ENCODE measurements at places on chromosomes 1 and 21.

GRCh38 chr1:39391691-39392679, 99.5 kb upstream of the BMP8A start:
- DNase-seq = no peak

DNA sequence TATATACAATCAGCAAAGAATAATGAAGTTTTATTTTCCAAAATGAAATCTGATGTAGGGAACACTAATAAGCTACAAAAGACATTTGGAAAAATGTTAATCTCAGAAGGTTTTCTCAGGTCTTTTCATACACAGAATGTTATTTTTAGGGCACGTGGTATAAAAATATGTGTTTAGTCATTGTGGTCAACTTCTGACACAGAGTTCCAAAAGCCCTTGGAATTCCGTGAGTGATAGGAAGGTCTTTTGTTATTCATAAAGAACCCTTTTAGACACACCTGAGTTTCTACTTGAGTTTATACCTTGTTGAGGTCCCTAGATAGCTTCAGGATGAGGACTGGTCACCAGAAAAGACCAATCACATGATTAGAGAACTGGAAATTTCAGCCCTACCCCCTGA, 277.6 kb upstream of the NCAM2 start:
- DNase-seq = no peak

DNA sequence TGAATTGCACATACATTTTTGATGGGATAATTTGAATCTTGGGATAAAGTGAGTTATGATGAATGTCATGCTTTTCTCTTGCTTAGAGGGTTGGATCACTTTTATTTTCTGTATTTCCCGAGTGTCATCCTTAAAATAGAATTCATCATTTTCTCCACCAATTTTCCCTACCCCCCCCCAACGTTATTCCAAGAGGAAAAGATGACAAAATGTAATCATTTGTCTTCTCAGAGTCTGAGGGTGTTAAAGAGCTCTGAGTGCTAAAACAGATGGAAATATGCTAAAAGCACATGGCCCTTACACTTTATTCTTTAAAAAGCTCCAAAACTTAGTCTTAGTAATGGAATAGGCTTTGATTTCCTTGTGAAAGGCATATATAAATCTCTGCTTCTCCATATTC, 81.4 kb downstream of the CHRM3 start:
- no peak for DNase-seq

DNA sequence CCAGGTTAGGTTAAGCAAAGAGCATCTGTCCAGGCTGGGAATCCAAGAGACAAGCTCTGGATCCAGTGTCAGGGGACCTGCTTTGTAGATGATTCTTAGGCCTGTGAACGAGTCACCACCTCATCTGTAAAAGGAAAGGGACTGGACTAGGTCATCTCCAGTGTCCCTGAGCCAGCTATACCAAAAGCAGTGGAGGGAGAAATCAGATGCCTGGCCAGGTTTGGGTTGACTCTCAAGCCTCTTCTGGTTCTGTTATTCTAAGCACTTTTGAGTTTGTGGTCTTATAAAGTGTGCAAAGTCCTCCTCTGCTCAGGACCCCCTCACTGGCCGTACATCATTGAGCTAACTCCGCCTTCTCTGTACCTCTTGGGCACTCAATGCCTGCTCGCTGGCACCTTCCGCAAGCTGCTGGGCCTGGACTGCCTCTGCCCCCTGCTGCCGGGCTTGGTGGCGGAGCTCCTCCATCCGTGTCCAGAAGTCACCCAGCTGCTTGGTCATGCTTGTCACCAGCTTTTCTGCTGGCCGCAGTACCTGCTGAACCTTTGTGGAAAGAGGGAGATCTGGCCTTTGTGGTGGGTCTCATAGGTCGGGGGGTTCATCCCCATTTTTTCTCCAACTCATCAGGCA, 33.6 kb downstream of the CAMK1G start:
- no peak for DNase-seq

- peak; percentile 31 for DNase-seq
Measured at GRCh38 chr1:182035097-182035770, 26.3 kb downstream of the ZNF648 start.

DNA sequence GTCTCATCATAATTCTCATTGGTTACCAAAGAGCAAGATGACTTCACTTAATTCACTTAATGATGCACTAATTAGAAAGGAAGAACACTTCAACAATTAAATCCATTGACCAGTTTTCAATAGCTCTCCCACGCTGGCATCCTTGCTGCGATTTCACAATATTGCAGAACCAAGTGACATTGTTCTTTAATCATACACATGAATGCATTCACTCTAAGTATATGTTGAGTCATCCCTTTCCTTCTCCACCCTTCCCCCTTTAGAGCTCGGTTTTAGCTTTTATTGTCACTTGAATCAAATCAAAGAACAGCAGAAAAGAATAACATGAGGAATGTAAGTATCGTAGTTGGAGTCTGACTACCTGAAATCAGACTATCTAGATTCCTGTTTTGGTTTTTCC, 233.6 kb upstream of the FMN2 start:
- DNase-seq = no peak

Data from activated naive CD4-positive, alpha-beta T cell treated with anti-CD3 and anti-CD28 coated beads for 36 hours (primary cell).